Activated T-cell treated with anti-CD3 and anti-CD28 coated beads, Interleukin-2, amount 50 U/mL, for 24 hours (primary cell): ENCODE measurements at places on chromosomes 7 and 10.

DNA sequence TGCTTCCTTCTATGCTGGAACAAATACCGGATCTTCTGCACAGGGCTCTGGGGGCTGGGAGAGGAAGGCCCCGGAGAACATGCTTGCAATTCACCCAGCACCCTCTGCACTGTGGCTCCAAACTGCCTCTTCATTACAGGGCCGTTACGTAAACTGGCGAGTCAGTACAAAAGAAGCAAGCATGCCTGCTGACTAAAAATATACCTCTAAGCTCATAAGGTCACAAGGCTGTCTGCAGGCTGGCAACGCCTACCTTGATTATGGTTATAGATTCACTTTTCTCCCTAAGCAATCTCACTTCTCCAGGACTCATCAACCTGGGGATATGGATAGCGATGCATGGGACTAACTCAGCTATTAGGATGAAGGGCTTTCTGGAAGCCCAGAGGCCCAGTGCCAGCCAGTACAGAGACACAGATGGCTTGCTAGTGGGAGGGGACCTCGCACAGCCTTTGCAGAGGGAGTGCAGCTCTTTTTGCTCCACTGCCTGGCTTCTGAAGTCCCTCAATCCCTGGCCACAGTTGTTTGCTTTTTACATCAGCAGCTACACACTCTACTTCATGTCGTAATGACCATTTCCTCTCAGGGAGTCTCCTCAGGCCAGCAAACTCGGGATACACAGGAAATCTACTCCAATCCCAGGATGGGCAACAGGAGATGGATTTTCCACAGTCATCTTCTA, 96.1 kb downstream of the SH3PXD2A start:
- DNase-seq, result peak; percentile 48

DNA sequence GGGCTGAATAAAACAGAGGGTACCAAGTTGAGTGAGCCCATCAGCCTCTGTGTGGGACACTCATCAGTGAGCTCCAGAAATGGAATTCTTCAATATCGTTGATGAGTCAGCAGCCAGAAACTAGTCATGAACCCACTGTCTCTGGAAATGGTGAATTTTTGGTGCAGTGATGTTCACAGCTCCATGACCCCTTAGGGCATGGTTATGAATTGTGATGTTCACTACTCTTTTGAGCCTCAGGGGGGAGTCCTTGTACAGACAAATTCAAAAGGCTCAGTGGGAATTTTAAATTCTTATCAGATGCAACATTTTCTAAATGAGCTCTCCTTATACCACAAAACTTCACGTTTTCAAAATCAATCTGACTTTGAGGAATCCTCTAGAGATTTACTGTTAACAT, 335.7 kb downstream of the PHTF2 start:
- DNase-seq, result no peak

- DNase-seq, result no peak
These were observed 30.0 kb upstream of the TES start for GRCh38 chr7:116180302-116180701.

- no peak for DNase-seq
These were observed 10.2 kb downstream of the ALKBH4 start for GRCh38 chr7:102454468-102454867.

DNA sequence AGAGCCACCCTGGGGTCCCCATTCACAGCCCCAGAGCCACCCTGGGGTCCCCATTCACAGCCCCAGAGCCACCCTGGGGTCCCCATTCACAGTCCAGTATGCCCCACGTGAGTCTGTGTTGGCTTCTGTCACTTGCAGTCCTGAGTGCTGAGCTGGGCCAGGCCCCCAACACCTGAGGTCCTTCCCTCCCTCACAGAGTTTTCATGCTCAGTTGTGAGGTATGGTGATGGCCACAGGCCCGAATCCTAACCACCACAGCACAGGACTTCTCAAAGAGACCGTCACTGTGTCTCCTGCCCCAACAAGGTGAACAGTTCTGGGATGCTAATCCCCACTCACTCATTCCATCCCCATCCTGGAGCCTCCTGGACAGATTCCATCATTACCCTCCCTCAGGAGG, 239.2 kb downstream of the PTPRN2 start:
- no peak for DNase-seq
